Daoy (cell line): ENCODE measurements at places on chromosomes 2 and 18.

DNA sequence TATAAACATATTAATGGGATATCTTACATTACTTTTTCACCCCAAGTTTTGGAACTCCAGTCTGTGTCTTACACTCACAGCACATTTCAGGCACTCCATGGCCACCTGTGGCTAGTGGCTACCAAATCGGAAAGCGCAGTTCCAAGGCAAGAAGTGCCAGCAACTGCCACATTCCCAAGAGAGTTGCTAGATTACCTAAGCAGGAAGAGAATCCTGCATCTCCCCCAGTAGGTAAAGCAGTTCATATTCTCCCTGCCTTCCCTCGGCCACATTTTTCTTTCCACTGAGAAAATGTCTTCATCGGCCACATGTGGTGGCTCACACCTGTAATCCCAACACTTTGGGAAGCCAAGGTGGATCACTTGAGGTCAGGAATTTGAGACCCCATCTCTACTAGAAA is 62.8 kb downstream of the MEX3C start:
- DNase-seq, result no peak

DNA sequence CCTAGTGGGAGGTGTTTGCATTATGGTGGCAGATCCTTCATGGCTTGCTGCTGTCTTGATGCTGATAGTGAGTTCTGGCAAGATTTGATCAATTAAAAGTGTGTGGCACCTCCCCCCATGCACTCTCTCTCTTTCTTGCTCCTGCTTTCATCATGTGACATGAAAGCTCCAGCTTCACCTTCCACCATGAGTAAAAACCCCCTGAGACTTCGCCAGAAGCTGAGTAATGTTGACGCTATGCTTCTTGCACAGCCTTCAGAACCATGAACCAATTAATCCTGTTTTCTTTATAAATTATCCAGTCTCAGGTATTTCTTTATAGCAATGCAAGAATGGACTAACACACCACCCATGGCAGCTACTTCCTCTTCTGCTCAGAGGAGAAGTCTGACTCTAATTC is 2181.4 kb upstream of the PIK3C3 start:
- no peak for DNase-seq

- no peak for DNase-seq
These were observed 181.6 kb downstream of the AFF3 start for GRCh38 chr2:99960790-99961189.

GRCh38 chr2:102141970-102142828 is at the start of gene IL1R1:
Gene IL1R1, plus strand, starts transcription at chr2:102142746. Its CDS starts 14,979 bp downstream, at chr2:102157725.
- peak; percentile 64 for DNase-seq

DNA sequence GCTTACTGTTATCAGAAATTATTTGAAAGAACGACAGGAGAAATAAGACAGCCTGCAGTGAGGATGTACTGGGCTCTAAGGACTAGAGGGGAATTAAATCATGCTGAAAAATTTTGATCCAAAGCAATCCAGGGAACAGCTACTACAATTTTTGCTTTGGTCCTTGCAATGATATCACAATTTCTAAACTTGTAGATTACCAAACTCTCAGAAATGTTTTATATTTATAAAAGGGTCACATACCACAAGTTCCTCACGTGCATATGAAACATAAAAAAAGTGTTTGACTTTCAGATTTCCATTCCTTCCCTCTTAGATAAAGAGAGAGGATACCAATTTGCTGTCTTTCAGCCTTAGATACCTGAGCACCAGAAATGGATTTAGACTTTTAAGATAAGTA is 261.2 kb downstream of the STK39 start:
- no peak for DNase-seq

- no peak for DNase-seq
These were observed 12.4 kb upstream of the CATIP start for GRCh38 chr2:218344090-218344754.
